Thymus (tissue), 14 donors: ENCODE measurements at places on chromosomes 3 and 15. TPM values are rescaled to one million over a fixed set of nuclear protein-coding genes. Genes with fewer than 3 reads are reported as not detected.
A peak's percentile ranks its signal among the peaks of the same experiment; 100 is the strongest.

Gene GOLGA8M
- total RNA-seq, result 0.24 TPM

Gene CHRNA7
- 0.61 TPM for total RNA-seq

DNA sequence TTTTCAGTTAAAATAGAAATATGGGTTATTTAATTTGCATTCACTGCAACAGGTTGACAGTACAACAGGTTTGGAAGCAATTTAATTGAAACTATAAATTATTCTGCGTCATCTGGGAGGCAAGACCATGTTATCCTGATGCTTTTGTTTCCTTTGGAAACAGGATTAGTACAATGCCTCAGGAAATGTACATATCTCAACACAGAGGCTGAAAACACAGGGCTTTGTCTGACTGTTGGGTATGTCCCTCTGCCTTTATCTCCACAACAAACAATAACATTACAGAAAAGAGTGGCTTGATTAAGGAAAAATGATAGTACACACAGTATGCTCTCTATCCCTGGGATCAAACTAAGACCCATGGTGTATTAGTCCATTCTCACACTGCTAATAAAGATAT is 95.7 kb downstream of the KCNMB2 start:
- no peak for DNase-seq

DNA sequence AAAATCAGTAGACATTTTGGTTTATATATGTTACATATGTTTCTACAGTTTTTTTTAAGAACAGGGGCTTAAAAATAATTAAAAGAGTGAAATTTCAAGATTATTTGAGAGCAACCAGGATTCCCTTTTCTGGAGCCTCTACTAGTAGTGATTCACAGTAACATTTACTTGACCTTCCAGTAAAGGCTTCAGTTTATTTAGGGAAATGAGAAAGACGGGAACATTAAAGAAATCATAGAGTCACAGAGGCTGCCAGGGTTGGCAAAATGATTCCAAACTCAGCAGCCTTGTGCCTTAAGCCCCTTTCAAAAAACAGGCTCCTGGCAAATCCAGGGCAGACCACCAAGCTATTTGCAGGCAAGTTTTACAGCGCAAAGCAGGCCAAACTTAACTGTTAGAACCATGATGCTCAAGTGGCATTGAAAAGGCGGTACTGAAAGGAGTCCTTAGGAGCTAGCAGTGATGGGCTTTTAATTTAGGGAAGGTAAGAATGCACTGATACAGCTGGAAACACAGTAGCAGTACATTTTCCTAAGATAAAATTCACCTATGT is 201.1 kb upstream of the ADAMTS9 start:
- no peak for DNase-seq

DNA sequence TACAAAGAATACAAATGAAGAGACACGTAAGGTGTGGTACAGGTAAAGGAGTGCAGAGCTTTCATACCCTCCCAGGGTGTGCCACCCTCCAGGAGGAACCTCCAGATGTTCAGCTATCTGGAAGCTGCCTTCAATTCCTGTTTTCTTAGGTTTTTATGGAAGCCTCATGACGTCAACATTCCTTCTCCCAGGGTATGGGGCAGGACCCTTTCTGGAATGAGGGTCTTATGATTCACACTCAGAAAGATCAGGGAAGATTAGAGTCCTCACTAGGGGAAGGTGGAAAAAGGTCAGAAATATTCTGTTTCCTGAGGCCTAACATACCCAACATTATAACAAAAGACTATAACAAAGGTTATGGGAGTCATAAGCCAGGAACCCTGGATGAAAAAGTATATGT is 99.8 kb upstream of the PLCL2 start:
- no peak for DNase-seq

DNA sequence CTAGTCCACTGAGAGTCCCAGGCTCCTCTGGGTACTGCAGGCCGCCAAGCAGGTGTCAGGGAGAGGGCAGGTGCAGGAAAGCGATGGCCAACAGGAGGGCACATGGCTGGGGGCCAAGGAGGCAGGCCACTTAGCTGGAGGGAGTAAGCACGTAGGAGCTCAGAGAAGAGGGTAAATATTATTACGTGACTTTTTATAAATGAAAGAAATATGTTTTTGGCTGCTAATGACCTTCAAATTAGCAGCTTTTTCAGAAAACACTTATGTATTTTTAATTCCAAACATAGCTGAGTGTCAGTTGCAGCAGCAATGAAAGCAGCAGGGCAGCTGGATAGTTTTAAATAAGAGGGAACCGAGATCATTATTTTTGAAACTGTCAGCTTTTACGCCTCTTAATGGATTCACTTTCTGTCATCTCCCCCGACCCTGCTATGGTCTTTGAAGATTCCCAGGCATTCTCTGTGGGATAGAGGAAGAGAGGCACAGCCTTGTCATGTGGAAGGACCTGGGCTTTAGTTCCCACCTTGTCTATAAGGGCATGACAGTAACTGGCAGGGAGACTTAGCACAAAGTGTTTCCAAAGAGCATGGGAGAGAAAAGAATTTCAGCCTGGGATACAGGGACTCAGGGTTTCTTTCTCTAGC is 477.1 kb downstream of the EPHB1 start:
- DNase-seq, result no peak

GRCh38 chr3:122415762-122416654 is at the start of gene WDR5B:
WDR5B (minus strand) TSS chr3:122416062; CDS start chr3:122415528, 534 bp downstream.
- DNase-seq, result peak; percentile 98
